ENCODE measurements at places on chromosomes 5 and 9.

DNA sequence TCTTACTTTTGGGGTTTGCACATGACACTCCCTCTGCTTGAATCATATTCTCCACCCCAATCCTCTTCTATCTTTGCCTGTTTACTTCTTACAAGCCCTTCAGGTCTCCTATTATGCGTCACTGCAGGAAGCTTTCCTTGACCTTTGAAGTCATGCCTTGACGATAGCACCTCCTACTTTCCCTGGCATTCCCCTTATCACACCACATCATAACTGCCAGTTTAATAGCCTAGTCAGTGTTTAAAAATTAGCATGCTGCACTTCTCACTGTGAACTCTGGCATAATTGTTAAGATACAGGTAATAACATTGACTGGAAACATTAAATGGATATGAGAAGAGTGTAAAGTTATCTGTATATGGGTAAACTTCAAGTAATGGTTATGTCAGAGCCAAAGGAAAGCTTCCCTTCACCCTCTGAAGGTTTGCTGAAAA is 37.1 kb upstream of the CEP120 start:
- no peak for DNase-seq

DNA sequence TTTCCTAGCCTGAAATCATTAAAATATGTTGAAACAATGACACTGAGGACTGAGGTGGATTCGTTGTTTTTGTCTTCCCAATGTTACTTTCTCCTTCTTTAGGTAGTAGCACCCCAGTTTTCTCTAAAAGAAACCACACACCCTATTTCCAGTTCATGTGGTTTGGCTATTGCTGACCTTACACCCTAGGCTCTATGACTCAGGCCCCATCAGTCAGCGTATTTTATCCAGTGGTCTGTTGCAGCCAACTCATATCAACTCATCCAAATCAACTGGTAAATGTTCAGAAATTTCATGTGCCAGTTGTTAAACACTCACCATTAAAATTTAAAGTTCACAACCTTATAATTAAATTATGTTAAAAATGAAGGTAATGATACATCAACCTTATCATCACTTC is 44.6 kb upstream of the NFIB start:
- no peak for DNase-seq

DNA sequence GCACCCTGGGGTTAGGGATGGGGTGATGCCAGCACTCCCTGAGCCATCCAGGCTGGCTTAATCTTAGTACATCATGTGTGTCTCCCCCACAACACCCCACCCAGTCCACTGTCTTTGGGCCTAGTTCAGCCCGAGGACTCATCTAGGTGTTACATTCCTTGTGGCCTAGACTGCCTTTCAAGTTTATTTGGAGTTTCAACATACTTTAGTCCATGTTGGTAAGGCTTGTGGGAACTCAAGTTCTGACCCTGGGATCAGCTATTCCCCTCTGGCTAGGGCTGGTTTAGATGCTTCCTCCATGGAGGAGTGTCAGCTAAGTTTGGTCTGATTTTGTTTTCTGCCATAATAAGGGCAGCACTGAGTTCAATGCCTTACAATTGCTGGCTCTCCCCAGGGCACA is 302.4 kb downstream of the SMARCA2 start:
- DNase-seq = no peak

DNA sequence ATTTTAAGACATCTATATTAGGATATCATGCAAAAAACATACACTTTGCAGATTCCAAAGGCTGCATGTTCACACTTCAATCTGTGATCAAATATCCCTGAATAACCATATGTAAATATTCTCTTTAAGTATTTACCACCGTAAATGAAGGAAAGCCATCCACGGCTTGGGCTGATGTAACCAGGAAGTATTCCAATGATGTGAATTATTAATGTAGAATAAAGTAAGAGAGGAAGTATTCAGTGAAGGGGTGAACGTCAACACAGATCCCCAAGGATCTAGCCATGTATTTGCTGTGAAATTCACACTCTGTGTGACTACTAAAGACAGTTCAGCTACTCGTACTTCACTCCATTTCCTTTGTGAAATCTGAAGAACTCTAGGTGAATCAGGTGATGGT is 75.2 kb downstream of the CDH6 start:
- DNase-seq = no peak

- no peak for DNase-seq
Observed at GRCh38 chr9:77833561-77834429, 185.7 kb upstream of the GNA14 start.
